NCI-H2081 treated with DMSO at 0.1 percent for 48 hours (cell line): ENCODE measurements at places on chromosomes 3 and 15.
A peak's percentile ranks its signal among the peaks of the same experiment; 100 is the strongest.

- DNase-seq: no peak
Measured at GRCh38 chr15:89362203-89363101, 27.8 kb upstream of the POLG start.

GRCh38 chr3:29534006-29534405, 253.1 kb downstream of the RBMS3 start:
- no peak for DNase-seq

GRCh38 chr3:177607589-177607988, 410.3 kb upstream of the TBL1XR1 start:
- DNase-seq: peak; percentile 70

GRCh38 chr15:68427366-68427765, 4.6 kb downstream of the ITGA11 start:
- no peak for DNase-seq

GRCh38 chr15:72184165-72184811, 13.3 kb downstream of the GRAMD2A start:
- no peak for DNase-seq

DNA sequence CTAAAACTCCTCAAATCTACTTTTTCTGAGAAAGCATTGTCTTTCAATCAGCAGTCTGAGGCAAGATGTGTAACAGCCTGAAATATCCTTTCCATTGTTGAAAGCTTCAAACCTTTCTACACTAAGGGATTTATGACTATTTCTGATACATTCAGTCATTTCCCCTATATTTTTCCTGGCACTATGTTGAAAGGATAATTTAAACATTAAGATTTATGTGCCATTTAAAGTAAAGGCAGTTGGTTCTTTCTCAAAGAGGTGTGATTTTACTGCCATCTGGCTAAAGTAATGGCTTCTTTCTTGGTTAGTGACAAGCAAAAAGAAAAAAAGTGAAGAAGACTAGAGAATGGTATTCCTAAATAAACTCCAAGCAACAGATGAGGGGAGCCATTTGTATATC, 249.6 kb upstream of the COL8A1 start:
- no peak for DNase-seq

DNA sequence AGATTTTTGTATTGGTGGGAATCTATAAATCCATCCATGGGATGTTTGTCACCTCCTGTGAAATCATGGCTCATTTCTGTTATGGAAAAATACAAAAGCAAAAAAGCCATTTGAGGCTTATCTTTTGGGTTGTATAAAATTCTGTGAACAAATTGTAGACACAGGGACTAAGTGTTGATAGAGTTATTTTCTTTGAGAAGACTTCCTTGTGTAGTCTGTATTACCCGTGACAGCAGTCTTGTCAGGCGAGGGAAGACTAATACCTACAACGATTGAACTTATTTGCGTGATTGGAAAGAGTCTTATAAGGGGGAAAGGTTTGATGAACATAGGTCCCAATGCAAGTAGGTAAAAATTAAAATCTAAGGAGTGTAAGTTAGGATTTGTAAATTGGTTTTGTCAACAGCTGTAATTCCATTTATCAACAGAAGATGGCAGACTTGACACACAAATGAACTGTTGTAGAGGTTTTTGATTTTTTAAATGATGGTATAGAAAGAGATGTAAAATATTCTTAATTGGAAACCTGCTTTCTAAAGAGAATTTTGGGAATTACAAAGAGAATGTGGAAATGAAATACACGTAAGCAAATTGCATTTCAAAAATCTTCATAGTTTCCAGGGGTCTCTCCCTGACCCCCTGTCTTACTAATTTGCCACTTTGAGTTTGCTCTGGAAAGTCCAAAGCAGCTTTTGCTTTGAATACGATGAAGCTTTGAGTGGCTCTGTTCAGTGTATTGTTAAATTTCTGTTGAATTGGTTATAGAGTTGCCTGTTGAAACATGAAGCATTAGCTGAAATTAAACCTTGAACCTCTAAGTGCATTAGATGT, 33.2 kb downstream of the SLC25A26 start:
- no peak for DNase-seq

GRCh38 chr3:19348941-19349564, 200.7 kb downstream of the KCNH8 start:
- no peak for DNase-seq

DNA sequence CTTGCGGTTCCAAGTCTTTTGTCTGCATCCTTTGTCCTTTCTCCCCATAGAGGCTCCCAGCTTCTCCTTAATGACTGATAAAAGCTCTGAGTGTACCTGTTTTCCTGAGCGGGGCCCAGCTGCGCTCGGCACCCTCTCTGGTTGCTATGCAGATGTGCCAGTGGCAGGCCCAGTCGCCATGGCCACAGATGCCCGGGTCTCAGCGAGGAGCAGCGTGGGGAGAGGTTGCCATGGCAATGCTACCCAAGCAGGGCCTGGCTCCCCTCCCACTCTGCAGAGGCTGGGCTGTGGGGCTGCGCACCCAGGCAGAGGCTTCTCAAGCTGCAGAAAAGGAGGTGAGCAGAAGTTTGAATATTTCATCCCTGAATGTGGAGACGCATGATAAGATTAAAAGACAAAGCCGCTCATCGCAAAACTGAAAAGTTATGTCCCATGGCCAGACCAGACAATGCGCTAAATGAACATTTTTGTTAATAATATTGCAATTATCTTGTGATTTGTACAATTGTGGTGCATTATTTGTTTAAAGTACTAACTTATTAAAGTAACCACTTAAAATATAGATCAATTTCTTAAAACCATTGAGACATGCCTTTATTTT, 66.1 kb downstream of the TPRA1 start:
- no peak for DNase-seq

DNA sequence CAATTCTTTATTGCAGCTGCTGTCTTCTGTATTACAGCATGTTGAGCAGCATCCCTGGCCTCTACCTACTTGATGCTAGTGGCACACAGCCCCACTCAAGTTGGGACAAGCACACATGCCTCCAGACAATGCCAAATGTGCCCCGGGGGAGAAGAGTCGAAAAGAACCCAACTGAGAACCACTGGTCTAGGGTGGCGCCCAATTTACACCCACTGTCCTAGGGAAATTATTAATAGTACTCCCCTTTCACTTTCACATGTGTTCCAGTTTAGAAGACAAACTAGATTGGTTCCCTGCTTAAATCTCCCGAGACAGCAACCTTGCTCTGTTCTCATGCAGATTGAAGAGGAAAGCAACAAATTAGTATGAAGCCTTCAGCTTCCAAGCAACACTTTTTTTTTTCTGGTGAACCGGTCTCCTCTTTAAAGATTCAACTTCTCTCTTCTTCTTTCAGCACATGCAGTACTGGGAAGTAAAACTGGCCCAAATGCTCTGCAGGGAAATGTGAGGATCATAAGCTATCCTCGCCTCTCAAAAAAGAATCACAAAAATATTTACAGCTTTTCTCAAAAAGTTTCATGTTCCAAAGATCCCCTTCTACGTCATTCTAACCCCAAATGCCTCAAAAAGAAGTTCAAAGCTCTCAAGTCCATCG, 823.9 kb upstream of the CFAP20DC start:
- no peak for DNase-seq

- DNase-seq: no peak
Measured at GRCh38 chr3:128849911-128850455, 29.4 kb upstream of the ACAD9 start.

DNA sequence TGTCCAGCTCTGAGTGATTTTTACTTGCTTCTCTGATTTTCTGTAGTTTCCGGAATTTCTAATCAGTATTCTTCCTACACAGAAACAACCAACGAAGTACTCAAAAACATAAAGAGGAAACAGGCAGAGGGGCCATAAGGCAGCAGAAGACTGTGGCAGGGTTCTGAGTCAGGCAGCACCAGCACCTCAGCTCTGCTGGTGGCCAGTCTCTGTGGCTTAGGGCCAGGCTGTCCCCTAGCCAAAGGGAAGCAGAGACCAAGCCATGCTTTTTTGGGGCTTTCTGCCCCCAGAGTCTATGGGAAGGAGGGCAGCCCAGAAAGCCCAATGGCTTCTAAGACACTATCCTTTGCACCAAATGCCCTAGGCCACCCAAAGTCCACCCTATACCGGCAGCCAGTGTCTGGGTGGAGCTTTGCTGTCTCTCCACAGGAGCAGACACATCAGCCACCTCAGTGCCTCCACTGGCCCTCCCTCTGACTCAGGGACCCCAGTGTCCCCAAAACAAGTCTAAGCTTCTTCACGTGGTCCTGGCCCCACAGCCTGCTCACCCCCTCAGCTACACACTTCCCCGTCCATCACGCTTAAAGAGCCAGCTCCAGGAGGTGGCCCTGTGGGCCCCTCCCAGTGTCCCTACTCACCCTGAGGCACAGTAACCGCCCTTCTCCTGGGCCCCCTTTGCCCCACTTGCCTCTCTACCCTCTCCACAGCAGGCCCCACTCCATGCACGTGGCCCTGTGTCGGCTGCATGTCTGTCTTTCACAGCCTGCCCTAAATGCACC, 46.2 kb downstream of the CCDC12 start:
- no peak for DNase-seq

- no peak for DNase-seq
Measured at GRCh38 chr3:196082619-196082971, 705 bp upstream of the TFRC start.

DNA sequence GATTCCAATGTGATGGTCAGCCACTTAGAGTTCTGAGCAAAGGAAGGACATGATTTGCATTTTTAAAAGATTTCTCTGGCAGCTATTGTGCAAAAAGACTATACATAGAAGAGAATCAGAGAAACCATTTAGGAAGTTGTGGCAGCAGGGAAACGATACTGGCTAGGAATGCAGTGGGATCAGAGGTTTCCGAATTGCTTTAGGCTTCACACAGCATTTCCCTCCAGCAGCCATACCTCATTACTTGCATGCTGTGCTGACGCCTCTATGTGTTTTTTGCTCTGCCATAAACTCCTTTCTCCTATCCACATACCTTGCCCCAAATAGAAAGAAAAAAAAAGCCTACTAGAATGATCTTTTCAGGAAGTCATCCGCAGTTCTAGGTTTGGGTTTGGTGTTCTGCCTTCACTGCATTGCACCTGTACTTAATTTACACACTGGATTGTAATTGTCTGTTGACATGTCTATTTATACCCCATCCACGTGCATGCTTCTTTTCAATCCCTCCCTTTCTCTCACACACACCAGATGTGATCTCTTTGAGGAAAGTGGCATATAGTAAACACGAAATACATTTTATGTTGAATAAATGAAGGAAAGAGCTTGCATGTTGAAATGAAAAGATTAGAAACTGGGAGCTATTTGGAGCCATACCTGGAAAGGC, 860.3 kb upstream of the SEMA6D start:
- peak; percentile 76 for DNase-seq

DNA sequence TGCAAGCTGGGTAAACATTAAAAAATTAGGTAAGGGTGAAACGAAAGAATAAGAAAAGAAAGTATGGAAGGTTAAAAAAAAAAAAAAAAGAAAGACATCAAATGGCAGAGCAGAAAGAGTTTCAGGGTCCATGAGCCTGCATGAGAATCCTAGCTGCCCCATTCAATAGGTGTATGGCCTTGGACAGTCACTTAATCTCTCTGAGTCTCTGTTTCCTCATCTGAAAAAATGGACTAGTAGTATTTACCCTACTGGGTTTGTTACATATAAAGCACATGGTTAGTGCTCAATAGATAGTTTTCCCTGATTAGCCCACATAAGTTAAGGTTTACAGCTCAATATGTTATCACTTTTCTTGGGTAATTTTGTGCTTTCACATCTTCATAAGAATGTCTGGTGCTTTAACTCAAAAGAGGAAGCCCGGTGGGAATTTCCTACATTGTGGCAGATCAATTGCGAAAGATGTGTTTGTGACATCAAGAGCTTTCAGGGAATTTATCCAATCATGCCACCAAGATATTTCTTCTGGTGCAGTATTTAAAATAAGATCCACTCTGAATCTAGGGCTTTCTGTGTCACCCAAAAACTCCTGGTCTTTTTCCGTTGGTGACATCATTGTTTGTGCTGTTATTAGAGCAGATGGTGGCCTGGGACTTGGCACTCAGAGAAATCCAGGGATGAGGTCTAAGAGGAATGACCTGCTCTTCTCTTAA, 57.2 kb upstream of the UBE2E1 start:
- DNase-seq: no peak
